HepG2 (cell line): ENCODE measurements at places on chromosomes 1 and 21.

DNA sequence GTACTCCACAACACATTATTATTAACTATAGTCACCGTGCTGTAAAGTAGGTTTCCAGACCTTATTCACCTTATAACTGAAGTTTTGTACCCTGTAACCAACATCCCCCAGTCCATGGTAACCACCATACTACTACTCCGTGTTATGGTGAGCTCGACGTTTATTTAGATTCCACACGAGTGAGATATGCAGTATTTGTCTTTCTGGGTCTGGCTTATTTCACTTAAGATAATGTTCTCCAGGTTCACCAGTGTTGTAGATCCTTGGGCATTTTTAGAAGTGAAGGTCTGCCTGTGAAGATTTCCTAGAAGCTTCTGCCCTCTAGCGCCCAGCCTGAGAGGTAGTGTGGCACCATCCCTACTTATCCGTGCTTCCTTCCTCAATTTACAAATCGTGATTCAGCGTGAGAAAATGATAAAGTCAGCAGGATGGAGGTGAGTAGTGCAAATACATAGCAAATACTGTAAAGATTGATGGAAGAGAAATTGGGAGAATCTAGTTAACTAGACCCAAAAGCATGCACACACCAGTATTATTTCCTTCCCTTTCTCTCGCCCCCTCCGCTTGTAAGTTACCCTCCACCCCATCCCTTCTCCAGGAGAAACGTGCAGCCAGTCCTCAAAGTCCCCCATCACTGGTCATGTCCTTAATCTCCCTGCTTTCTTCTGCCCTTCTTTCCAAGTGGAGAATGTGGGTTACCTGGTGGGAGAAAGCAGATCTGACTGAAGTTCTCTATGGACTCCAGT lies 36.0 kb upstream of the DISC1 start:
- DNase-seq, result peak; percentile 44

- DNase-seq, result no peak
These were observed 10.4 kb downstream of the DDX59 start for GRCh38 chr1:200659269-200659668.

DNA sequence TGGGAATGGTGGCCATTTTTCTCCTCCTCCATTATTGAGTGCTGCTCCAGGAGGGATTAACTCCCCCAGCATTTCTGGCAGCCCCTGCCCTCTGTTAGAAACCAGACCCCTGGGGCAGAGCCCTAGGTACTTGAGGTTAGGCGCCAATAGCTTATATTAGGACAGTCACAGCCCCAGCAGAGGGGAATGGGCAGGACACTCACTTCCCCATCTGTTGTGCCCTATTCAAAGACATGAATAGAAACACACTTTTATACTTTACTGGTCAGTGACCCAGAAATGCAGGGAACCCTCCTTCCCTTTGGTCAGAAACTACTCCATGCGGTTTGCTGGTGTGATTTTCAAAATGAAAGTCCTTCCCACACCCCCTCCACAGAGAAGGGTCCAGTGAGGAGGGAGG lies 267.7 kb downstream of the PTBP2 start:
- DNase-seq, result no peak

DNA sequence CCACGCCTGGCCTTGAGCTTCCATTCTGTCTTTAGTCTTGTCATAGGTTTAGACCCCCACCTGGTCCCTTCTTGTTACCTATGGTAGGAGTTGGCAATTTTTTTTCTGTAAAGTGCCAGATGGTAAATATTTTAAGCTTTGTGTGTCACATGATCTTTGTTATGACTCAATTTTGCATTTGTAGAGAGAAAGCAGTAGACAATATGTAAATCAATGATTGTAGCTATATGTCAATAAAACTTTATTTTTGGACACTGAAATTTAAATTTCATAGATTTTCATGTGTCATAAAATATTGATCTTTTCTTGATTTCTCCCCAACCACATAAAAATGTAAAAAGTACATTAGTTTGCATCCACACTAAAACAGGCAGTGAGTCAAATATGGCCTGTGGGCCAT lies 8.0 kb downstream of the MKNK1 start:
- DNase-seq, result no peak

GRCh38 chr1:64038965-64039364 lies 164.5 kb upstream of the UBE2U start:
- DNase-seq, result no peak

- no peak for DNase-seq
These were observed 50.1 kb downstream of the ZNF281 start for GRCh38 chr1:200359610-200360163.

- no peak for DNase-seq
These were observed 122.7 kb downstream of the PSMG1 start for GRCh38 chr21:39060485-39061083.

DNA sequence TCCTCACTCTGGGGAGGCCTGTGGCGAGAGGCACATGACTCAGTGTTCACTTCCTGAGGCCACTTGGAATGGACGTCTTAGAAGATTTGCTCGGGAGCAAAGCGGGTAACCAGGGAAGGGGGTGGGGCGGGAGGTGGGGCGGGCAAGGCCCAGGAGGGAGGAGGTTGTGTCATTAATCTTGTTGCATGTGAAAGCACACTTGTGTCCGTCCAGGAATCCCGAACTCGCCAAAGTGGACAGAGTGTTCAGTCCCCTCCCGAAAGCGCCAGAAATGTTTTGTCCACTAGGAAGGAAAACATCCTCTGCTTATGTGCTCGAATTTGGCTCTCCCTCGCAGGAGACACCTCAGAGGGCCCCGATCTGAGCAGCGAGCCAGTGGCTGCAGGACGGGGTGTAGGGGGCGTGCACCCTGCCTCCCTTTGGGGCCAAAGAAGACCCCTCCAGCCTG lies 84.2 kb downstream of the SPSB1 start:
- no peak for DNase-seq

DNA sequence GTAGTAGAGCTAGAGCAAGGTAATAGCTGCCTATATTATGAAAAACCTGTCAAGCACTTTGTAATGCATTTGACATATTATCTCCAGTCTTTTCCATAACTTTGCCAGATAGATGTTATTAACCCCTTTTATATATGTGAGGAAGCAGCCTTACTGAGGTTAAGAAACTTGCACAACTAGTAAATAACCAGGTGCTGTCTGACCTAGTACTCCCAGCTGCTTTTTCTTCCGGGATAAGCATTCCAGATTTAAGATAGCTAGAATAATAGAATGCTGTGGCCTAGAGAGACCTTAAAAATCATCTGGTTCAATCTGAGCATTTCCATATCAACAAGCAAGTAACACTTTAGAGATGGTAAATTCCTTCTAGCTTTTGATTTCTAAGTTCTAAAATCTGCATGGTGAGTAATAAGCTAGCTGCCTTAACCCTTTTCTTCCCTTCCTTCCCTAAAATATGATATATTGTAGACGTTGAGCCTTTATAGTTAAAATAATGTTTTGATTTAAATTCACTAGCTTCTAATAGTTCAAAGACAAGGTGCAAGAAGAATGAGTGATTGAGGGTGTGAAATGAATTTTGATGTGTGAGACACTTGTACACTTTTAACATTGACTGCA lies 1.8 kb downstream of the SH3GLB1 start:
- peak; percentile 9 for DNase-seq

DNA sequence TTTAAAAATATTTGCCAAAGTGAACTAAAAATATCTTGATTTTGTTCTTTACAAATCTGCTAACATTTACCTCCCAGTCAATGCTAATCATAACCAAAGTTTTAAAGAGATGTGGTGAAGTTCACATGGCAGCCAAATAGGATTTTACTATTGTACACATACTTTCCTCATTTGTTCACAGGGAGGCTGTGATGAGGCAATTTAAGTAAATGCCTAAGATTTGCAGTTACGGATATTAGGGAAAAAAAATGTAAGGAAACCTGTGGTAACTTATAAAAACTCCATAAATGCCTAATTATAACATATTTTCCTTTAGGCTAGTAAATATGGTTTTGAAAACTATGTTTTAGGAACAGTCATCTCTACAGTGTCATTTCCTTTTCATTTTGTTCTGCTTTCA lies 32.4 kb downstream of the RGS5 start:
- DNase-seq, result no peak

GRCh38 chr21:44487831-44488230 lies 32.5 kb downstream of the LRRC3 start:
- peak; percentile 30 for DNase-seq

GRCh38 chr1:196401891-196402290 lies 206.3 kb downstream of the KCNT2 start:
- DNase-seq, result no peak

- no peak for DNase-seq
These were observed 3.3 kb downstream of the KRTAP10-3 start for GRCh38 chr21:44555200-44555875.

GRCh38 chr1:38475624-38476005 lies 384.0 kb downstream of the RRAGC start:
- no peak for DNase-seq

- no peak for DNase-seq
These were observed 648 bp downstream of the ATP1A1 start for GRCh38 chr1:116373431-116374352.

GRCh38 chr1:205590777-205591513 lies 40.9 kb downstream of the ELK4 start:
- no peak for DNase-seq

GRCh38 chr1:24806588-24806987 lies 61.3 kb downstream of the CLIC4 start:
- DNase-seq, result no peak

DNA sequence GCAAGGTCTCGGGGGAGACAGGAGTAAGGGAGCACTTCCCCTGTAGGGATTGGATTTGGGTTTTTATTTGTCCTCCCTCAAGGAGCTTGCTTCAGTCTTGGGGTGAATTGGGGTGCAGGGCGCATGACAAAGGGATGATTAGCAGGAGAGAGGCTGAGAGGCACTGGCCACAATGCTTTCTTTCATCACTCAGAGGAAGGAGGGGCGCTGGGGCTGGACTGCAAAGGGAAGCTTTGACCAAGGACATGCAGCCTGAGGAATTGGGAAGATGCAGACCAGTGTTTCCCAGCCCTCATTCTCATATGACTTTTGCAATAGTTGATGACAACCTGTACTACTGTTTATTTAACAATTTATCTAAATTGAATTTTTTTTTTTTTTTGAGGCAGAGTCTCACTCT lies 34.1 kb upstream of the PDPN start:
- DNase-seq, result no peak

DNA sequence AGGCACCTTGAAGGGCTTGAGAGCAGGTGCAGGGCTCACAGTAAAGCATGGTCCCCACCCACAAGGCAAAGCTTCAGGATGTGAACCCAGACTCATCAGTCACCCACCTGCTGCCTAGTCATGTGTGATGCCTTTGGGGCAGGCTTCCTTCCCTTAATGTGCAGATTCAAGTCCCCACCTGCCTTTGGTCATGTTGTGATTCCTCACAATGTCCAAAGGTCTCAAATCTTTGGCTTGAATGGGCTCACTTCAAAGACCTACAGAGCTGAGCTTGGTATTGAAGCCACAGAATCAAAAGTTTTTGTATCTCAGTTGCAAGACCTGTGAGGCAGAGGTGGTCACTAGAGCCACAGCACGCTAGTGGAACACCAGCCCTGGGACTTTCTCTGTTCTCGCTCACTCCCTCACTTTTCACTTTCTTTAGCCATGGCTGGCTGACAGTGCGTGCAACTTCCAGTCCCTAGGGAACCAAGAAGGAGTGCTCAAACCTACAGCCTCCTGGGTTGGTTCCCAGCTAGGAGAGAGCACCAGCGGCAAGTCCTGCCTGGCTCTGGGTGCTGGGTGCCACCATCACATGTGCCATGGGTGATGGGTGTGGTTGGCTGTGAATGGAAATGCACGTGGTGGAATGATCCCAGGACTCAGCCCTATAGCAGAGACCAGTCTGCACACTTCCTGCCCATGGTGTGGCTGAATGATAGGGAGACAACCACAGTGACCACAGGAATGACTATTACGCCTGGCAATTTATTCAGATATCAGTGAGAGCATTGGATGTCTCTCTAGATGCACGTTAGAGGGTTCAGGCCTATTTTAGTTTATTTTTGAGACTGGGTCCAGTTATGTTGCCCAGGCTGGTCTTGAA lies 26.4 kb upstream of the CLIC6 start:
- no peak for DNase-seq

DNA sequence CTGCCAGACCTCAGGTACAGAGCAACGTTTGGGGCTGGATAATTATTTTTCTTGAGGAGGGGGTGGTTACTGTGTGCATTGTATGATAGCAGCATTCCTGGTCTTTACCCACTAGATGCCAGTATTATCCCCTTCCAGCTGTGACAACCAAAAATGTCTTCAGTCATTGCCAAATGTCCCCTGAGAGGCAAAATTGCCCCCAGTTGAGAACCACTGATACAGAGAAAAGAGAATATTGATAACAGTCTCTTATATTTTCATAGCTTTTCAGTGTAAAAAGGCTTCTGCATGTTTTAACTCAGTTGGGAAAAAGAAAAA lies 51.8 kb upstream of the SYT14 start:
- no peak for DNase-seq

- DNase-seq, result no peak
These were observed 314.8 kb upstream of the C1orf87 start for GRCh38 chr1:60388092-60388987.

DNA sequence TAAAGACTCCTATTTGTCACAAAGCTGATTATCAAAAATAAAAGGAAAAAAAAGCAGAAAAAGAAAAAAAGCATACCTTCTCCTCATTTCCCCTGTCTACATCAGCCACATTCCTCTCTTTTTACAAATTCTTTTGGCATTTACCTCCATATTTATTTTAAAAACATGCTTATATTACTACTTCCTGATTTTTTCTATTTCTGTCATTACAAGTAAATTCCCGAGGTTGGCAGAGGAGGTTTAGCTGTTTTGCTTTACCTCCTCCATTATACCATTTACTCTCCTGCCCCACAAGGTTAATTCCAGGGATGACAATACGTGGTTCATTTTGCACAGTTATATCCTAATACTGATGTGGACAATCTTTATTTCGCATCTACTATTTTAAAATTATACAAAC lies 26.3 kb upstream of the CD34 start:
- DNase-seq, result no peak

DNA sequence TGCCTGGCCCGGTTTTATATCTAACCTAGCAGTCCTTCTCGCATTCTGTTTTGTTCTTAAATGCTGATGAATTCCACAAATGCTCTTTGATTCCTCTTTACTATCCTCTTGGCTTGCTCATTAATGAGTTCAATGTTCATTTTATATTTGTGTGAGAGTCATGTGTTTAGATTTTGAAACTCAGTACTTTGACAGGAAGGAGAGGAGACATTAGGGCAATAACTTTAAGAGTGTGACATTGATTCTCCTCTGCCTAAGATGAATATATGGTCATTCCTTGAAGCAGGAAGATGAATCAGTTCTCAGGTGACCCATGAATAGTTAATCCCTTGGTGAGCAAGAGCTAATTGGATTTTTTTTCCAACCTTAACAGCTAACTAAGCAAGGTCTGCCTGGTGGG lies 84.1 kb downstream of the MRPS6 start:
- no peak for DNase-seq
